ENCODE measurements at places on chromosomes 4 and X.

DNA sequence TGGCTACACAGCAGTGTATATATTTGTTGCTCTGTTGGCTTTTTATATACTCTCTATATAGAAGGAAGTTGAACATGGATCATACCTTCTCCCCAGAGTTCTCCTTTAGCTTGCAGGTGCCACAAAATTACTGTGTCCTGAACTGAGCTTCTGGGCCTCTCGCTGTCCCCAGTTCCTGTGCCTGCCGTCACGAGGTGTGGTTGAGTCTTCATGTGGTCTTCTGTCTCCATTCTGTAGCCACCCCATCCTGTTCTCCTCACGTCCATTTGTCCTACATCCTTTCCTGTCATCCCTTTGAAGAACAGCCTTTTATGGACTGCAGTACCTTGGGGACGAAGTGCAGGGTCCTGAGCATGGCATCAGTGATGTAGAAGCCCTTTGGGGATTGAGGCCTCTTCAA is 14.5 kb downstream of the TMEM131L start:
- DNase-seq: no peak

GRCh38 chr4:13534344-13535063 is 9.8 kb downstream of the NKX3-2 start:
- DNase-seq: no peak

DNA sequence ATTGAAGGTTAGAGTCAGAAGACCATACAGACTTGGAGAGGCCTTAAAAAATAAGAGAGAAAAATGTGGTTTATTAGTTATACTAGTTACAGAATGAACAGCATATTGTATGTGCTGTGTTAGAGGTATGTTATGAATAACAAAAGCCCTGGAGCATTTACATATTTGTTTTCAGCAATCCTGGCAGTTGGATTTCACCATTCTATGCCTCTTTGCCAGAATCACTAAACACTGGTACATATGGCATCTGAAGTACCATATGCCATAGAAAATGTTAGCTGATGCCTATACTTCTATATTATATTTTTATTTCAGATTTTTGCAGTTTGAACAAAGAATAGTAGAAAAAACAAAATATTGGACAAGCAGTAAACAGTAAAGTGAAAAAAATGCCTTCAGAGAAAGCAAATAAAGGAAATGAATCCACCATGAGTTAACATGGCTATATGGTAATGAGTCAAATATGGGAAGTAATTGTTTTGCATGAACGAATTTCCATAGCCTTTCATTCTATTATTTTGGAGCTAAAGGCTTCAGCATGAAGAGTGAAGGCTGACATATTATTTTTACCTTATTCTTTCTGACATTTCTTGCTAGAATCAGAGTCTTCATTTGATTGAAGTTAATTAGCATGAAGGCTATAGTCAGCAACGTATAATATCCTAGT is 41.9 kb upstream of the PRDM8 start:
- DNase-seq: no peak

DNA sequence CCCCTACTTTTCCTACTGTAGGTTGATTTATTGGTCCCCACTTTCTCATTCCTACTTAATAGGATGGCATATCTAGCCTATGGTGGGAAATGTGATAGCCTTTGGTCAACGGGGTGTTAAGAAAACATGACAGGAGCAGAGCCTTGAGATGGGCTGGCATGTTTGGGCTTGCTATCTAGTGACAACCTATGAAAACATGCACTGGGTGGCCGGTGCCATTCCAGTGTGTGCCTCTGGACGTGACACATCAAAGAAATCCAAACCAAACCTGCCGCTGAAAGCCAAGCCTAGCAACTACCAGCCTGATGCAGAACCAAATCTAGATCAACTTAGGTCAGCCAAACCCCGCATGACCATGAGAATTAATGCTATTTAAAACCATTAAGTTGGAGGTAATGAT is 317.6 kb downstream of the DMD start:
- DNase-seq: no peak

DNA sequence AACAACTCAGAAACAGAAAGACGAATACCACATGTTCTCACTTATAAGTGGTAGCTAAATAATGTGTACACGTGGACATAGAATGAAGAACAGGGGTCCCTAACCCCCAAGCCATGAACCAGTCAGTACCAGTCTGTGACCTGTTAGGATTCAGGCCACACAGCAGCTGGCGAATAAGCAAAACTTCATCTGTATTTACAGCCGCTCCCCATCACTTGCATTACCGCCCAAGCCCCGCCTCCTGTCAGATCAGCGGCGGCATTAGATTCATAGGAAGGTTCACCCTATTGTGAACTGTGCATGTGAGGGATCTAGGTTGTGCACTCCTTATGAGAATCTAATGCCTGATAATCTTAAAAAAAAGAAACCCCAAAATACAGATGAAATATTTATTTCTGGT is 1128.7 kb downstream of the NLGN4X start:
- no peak for DNase-seq

GRCh38 chr4:77123411-77123810 is 33.6 kb upstream of the CCNG2 start:
- no peak for DNase-seq

DNA sequence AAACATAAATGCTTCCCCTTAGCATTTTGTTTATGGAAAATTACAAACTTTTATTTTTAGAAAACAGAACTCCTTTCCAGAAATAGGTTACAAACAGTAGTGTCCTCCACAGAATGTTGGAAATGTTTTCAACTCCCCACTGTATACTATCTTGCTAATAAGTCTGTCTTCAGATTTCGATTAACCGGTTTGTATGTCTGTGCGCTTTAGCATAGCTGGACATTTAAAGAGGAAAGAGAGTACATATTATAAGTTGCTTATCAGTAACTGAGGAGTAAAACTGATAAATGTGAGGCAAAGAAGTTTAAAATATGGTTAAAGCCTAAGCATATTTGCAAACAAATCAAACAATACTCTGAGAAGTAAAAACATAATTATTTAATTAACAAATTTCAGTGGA is 3.4 kb downstream of the CXCL8 start:
- DNase-seq: no peak

- no peak for DNase-seq
Measured at GRCh38 chr4:73518340-73518739, 36.8 kb downstream of the AFM start.

DNA sequence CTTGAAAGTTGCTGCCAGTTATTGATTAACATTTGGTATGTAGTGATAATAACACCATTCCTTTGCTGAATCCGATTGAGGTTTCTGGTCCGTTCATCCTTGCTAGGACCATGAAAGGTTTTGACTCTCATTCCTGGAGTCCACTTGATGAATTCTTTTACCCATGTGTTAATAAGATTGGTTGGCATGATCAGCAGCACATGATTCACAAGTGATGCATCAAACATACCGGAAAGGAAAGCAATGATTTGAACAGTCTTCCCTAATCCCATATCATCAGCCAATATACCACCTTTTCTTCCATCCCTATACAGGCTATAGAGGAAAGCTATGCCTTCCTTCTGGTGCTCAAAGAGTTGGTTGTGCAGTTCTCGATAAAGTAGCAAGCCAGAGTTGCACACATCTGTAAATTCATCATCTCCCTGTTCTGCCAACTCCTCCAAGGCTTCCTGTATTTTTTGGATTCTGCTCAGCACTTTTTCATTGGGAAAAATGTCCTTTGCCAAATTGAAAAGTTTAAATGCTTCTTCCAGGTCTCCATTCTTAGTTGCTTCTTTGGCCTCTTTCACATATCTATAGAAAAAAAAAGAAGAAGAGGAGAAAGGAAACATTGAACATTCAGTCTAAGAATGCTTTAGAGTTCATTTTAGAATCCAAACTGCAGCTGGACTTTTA is 26.7 kb downstream of the PIN4 start:
- no peak for DNase-seq

- no peak for DNase-seq
Measured at GRCh38 chrX:64186974-64187761, 18.3 kb downstream of the AMER1 start.
